Upper lobe of right lung (tissue), 1 donor: ENCODE measurements at places on chromosomes 1 and 21. TPM values are rescaled to one million over a fixed set of nuclear protein-coding genes. Genes with fewer than 3 reads are reported as not detected.

TMEM61 gene
- total RNA-seq: 2.3 TPM

EFCAB14 gene
- total RNA-seq: 118 TPM

GRCh38 chr21:28299946-28300345, 692.7 kb downstream of the LTN1 start:
- DNase-seq: no peak
- no peak overlapping the region for H3K4me3 ChIP-seq
- no peaks in the 10 kb centered on the region for H3K27me3 ChIP-seq
- no peaks in the 10 kb centered on the region for H3K36me3 ChIP-seq
- H3K4me1 ChIP-seq: no peaks in the 10 kb centered on the region
- no peak overlapping the region for H3K27ac ChIP-seq

- H3K36me3 ChIP-seq: no peaks in the 10 kb centered on the region
- no peak overlapping the region for H3K4me3 ChIP-seq
- no peaks in the 10 kb centered on the region for H3K4me1 ChIP-seq
- DNase-seq: no peak
- no peak overlapping the region for H3K27ac ChIP-seq
Measured at GRCh38 chr1:179807291-179807690, 64.2 kb downstream of the FAM163A start.

GRCh38 chr1:21950734-21951133, 13.6 kb upstream of the HSPG2 start:
- no peaks in the 10 kb centered on the region for H3K36me3 ChIP-seq
- no peaks in the 10 kb centered on the region for H3K27me3 ChIP-seq
- no peak for DNase-seq
- no peak overlapping the region for H3K4me3 ChIP-seq

DNA sequence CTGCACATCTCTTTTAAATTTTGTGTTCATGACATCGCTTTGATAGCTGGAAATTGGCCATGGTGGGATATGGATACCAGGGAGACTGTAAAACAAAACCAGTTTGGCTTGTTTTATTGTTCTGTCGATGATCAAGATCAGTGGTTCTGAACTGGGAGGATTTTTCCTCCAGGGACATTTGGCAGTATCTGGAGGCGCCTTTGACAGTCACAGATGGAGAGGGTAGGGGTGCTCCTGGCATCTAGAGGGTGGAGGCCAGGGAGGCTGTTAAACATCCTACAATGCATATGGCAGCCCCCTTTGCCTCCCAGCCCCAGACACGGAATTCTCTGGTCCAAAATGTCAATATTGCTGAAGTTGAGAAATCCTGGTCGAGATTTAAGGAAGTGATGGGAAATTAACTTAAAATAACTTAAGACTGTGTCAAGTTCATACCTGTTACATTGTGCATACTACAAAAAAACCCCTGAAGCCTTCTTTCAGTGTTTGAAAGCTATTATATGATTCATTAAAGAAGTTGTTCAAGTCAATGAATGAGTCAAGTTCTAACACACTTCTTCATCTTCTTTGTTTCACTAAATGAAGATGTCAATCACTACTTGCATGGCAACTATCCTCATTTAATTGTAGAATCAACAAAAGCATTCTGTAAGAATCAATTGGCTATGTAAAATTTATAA, 150.9 kb downstream of the KCNJ6 start:
- no peak overlapping the region for H3K27ac ChIP-seq
- H3K4me1 ChIP-seq: no peaks in the 10 kb centered on the region
- no peaks in the 10 kb centered on the region for H3K27me3 ChIP-seq
- H3K36me3 ChIP-seq: no peaks in the 10 kb centered on the region
